Esophagus squamous epithelium (tissue), 5 donors: ENCODE measurements at places on chromosomes 6 and 20. TPM values are rescaled to one million over a fixed set of nuclear protein-coding genes. Genes with fewer than 3 reads are reported as not detected.

DNA sequence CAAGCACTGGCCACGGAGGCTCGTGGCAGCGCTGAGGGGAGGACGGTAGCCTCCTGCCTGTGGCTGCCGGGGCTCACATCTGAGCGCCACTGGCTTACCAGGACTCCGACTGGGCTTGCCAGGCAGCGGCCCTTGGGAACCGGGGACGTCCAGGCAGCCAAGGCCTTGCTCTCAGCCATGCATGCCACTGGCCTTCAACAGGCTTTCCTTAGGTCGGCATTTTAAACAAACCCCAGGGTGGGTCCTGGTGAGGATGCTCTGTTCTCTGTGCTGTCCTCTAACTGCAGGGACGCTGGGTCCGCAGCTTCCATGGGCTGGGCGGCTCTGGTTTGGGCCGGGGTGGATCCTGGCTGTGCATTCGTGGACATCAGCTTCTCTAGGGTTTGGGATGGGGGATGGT, 59.1 kb upstream of the BHLHE23 start:
- DNase-seq, result no peak

- no peak for DNase-seq
Measured at GRCh38 chr20:35720165-35721123, 21.2 kb downstream of the ROMO1 start.

DNA sequence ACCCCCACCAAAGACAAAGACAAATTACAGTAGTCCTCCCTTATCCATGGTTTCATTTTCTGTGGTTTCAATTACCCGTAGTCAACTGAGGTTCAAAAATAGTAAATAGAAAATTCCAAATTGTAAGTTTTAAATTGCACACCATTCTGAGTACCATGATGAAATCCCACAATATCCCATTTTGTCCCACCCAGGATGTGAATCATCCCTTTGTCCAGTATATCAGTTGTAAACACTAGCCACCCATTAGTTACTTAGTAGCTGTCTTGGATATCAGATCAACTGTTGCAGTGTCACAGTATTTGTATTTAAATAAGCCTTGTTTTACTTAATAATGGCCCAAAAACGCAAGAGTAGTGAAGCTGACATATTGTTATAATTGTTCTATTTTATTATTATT, 364.0 kb upstream of the ARID1B start:
- DNase-seq, result no peak

DNA sequence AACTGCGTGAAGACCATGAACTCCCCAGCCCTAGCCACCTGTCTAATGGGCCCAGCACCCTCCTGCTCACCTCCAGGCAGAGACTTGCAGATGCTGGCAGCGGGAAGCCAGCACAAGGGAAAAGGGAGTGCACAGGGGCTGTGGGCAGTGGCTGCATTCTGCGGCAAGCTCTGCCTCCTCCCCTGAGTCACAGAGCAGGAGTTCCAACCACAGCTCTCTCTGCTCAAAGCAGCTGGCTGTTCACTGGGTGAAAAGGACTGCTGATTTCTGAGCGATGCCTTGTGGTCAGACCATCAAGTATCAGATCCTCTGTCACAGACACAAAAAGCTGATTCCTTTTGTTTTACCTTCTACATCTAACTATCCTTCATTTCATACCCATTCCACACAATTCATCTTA, 10.5 kb downstream of the NKX2-2 start:
- DNase-seq, result no peak

DNA sequence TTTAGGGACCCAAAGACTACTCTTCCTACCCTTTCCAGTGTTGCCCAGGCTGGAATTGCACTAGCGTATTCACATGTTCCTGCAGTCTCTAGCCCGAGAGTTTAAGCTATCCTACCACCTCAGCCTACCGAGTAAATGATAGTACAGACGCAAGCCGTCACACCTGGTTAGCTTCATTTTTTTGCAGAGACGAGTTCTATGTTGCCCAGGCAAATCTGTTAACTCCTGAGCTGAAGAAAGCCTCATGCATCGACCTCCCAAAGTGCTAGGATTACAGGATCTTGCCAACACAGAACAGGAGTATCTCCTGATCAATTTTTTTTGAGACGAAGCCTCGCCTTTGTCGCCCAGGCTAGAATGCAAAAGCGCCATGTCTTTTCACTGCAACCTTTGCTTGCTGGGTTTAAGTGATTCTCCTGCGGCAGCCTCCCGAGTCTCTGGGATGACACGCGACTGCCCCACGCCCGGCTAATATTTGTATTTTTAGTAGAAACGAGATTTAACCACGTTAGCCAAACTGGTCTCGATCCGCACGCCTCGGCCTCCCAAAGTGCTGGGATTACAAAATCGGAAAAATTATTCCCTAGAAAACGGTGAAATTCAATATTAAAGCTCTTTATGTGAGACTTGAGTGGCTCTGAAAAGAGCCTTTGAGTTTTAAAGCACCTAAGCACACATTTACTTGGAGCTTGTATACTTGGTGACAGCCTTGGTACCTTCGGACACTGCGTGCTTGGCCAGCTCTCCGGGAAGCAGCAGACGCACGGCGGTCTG, 128.5 kb downstream of the HFE start:
- DNase-seq, result no peak

- no peak for DNase-seq
Measured at GRCh38 chr6:158441716-158442215, 118.1 kb upstream of the TMEM181 start.

DNA sequence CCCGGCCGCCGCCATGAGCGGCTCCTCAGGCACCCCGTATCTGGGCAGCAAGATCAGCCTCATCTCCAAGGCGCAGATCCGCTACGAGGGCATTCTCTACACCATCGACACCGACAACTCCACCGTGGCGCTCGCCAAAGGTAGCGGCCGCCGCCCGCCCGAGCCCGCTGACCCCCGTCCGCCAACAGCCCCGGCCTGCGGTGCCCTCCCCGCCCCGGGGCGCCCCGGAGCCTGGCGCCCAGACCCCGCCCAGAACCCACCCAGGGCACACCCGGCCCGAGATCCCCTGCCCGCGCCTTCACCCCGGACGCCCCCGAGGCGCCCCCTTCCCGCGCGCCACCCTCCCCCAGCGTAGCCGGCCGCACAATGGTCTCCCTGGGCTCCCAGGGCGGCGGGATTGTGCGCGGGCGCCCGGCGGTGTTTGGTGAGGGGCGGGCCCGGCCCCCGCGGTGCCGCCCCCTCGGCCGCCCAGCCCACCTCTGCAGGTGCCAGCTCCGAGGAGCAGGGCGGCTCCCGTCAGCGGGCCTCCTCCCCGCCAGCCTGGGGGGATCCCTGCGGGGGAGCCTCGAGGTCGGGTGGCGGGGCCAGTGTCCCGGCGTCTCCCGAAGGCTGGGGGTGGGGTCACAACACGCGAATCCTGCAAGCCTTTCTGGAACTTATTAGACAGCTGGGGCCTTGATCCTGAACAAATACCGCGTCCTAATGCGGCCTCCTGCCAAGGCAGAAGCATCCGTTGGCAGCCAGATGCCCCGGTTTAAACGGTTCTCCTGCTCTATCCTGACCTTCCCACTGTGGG, 577 bp downstream of the LSM14B start:
- no peak for DNase-seq

- no peak for DNase-seq
Measured at GRCh38 chr6:126064748-126065401, 78.5 kb downstream of the TRMT11 start.

DNA sequence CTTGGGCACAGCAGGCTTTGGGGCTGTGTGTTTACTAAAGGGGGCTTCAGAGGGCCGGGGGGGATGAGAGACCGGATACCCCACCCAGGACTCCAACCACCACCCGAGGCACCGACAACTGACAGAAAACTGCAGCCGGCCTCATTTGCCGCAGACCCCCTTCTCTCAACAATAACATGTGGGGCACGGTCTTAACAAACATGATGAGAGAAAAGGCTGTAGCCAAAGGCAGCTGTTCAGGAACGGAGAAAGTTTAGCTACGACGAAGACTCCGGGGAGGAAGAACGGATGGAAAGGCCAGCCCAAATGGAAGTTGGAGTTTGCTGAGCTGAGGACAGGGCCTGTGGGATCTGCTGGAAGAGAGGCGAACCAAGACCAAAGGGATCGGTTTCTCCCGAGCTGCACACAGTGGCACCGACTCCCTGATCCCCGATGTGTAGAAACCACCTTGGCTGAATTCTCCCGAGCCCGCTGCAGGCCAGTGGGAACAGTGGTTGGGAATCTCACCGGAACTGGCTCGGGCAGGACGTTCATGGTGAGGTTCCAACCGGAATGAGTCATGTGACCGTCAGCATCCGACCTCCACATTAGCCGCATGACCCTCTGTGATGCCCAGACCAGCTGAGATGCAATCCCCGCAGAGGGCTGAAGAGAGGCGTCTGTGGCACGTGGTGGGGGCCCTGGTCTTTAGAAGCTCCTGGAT, 359.3 kb downstream of the TAF4 start:
- no peak for DNase-seq

DNA sequence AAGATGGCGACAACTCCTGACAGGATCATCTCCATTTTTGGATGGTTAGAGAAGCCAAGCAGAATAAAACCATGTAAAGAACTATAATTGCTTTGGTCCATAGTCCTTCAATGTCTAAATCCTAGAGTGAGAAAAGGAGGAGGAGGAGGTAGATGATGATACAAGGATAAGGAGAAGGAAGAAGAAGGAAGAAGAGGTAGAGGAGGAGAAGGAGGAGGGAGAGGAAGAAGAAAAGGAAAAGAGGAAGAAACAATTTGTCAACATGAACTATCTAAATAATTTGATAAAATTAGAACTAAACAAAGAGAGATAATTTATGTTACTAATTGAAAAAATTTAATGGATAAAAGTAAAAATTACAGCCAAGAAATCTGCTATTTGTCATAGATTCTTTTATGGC, at the start of gene OR2W1:
TSS of gene OR2W1 (minus strand) at position 101 of the 400 bp plus-strand sequence. CDS start at position 101, 0 bp downstream.
- no peak for DNase-seq

- no peak for DNase-seq
Measured at GRCh38 chr6:116234689-116235088, 19.2 kb downstream of the TSPYL4 start.

- DNase-seq, result peak; percentile 58
Measured at GRCh38 chr6:144063744-144064401, 31.5 kb downstream of the SF3B5 start.

GRCh38 chr6:66605011-66605410, 898.0 kb upstream of the EYS start:
- no peak for DNase-seq

DNA sequence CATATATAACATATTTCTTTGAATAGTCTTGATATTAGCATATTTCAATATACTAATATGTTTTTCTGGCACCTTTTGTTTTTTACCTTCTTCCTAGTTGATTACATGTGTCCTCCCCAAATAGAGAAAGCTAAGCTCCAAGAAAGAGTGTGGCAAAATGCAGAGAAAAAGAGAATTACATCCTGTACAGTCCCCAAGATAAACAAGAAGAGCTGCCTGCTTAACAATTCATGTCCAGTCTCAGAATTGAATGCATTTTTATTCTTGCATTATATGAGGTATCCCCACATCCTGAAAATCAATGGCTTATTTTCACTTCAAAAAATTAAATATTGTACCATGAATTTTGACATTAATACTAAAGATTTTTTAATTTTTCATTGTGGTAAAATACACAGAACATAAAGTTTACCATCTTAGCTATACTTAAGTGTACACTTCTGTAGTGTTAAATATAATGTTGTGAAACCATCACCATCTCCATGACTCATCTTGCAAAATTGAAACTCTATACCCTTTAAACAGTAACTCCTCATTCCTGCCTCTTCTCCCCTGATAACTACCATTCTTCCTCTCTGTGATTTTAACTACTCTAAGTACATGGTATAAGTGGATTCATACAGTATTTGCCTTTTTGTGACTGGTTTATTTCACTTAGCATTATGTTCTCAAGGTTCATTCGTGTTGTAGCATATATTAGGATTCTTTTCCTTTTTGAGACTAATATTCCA, 490.3 kb downstream of the COL12A1 start:
- DNase-seq, result no peak

DNA sequence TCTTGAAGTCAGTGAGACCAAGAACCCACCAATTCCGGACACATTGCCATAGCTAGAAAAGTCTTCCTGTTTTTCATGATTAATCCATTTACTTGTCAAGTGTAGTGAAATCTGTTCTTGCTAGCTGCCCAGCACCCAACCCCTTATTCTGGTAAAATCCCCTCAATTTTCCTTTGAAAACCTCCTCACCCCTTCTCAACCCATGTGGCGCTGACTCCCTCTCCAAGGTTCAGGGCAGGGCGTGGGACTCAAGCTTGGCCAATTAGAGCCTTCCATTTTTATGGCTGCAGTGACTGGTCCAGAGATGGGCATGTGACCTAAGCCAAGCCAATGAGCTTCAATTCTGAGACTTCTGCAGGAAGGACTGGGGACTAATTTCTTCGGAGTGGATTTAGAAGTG, 9.8 kb upstream of the ZBP1 start:
- no peak for DNase-seq

DNA sequence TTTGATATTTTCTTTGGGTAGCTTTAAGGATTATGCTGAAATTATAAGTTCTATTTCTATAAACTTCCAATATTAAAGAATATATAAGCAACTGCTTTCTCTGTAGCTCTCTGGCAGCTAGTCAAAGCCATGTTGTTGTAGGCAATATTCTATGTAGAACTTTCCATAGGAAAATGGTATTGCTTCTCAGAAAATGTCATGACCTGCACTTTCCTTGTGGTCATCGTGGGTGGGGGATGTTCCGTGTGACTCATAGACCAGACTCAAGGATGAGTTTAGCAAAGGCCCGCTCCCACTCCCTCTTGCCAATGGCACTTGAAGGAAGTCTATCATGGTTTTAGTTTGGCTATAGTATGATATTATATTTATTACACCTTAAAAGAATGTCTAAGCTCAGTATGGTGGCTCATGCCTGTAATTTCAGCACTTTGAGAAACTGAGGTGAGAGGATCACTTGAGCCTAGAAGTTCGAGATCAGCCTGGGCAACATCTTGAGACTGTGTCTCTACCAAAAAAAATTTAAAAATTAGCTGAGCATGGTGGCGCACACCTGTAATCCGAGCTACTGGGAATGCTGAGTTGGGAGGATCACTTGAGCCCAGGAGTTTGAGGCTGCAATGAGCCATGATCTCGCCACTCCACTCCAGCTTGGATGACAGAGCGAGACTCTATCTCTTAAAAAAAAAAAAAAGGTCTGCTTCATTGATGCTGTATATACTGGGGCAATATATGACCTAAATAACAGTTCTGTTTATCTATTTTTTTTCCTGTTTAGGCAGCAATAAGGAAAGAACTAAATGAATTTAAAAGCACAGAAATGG, 36.6 kb upstream of the LTV1 start:
- DNase-seq, result peak; percentile 0

FRMD1 gene
- total RNA-seq, result 0.19 TPM

C20orf204 gene
- 0.57 TPM for total RNA-seq

DYNLT2 gene
- total RNA-seq, result 1.3 TPM

KCNS1 gene
- total RNA-seq, result 0.80 TPM

ARFGEF3 gene
- total RNA-seq, result 1.0 TPM

MCCD1 gene
- total RNA-seq, result not detected

MLIP gene
- 3.1 TPM for total RNA-seq

BLCAP gene
- 66.4 TPM for total RNA-seq

PRDM13 gene
- total RNA-seq, result not detected

HLA-DOB gene
- 0.34 TPM for total RNA-seq

ATRN gene
- total RNA-seq, result 23.1 TPM

HLA-DRB1 gene
- 3.7 TPM for total RNA-seq

NMBR gene
- not detected for total RNA-seq

RBM24 gene
- 2.7 TPM for total RNA-seq

ECT2L gene
- not detected for total RNA-seq

TMC2 gene
- total RNA-seq, result not detected

TCP11 gene
- not detected for total RNA-seq
